Fibroblast of skin of left quadriceps (primary cell): ENCODE measurements at places on chromosomes 1 and 21.
A peak's percentile ranks its signal among the peaks of the same experiment; 100 is the strongest.

- DNase-seq, result no peak
These were observed 48.3 kb upstream of the TDRD10 start for GRCh38 chr1:154453574-154454352.

GRCh38 chr1:220483700-220484099, 44.2 kb upstream of the MARK1 start:
- DNase-seq, result no peak

GRCh38 chr1:10724052-10724494, 72.4 kb downstream of the CASZ1 start:
- no peak for DNase-seq

- no peak for DNase-seq
These were observed 29.9 kb upstream of the C1orf21 start for GRCh38 chr1:184356891-184357290.

- no peak for DNase-seq
These were observed 3.3 kb downstream of the WNT3A start for GRCh38 chr1:228009828-228010775.

GRCh38 chr1:36481091-36481490, 1.6 kb downstream of the CSF3R start:
- no peak for DNase-seq

DNA sequence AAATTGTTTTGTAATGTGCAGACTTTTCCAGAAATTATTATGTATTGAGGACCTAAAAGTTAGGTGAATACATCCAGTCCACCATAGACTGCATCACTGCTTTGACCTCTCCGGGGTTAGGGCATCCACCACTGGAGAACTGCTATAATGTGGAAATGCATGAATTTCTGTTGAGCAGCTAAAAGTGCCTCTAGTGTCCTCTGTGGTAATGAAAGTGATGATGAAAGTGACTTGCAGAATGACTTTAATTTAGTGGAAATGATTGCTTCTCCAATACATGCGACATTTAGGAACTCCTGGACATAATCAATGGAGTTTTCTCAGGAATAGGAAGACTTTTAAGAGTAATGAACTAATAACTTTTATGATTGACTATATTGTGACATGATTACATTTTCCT, 170.8 kb downstream of the LBR start:
- no peak for DNase-seq

DNA sequence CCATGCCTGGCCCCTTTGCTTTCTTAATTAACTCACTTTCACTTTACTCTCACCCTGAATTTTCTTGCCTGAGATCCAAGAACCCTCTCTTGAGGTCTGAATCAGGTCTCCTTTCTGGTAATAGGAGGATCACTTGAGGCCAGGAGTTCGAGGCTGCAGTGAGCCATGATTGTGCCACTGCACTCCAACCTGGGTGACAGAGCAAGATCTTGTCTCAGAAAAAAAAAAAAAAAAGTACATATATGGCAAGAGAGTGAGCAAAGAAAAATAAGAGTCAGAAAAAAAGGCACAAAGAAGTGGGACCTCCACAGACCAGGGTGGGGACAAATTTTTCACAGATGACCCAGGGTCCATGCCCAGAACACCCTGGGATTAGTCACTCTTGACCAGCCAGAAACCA, 34.1 kb upstream of the RD3 start:
- no peak for DNase-seq

- no peak for DNase-seq
These were observed 5.9 kb upstream of the ATP1A2 start for GRCh38 chr1:160109686-160110085.

GRCh38 chr1:23101101-23101827, 67.4 kb downstream of the LUZP1 start:
- DNase-seq, result no peak

DNA sequence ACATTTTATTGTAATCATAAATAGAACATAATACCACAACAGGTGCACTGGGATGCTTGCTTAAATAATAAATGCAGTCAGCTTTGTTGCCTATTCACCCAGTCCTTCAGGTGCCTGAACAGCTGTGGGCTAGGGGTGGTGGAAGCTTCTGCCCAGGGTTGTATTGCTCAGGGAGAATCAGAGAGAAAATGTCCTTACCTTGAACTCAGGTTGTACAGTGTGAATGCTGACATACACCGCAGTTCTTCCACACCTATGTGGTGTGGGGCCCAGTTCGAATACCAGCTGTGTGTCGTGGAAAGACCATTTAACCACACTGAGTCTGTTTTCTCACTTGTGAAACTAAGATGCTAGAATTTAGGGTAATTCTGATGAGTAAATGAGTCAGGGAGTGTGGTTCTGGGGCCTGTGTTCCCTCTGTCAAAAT, 115.7 kb upstream of the ATP1A1 start:
- no peak for DNase-seq

- no peak for DNase-seq
These were observed 1.7 kb upstream of the TFF3 start for GRCh38 chr21:42316891-42317290.

- DNase-seq, result no peak
These were observed 7.6 kb downstream of the PSMG1 start for GRCh38 chr21:39175665-39176064.

DNA sequence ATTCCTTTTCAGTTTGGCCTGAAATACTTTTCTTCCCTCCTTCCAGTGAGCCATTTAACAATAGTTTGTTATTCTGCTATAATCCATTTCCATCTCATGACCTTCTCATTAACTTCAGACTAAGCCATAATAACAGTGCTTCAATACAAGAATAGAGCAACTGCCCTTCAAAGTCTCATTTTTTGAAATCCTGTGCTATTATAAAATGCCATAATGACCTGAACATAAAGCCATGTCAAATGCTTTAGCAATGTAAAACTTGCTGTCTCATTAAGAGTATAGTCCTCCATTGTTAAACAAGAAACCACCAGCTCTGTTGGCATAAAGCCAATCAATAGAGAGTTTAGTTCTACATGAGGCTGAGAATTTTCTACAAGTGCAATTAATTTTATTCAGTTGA, 9.6 kb upstream of the PIGK start:
- no peak for DNase-seq

- no peak for DNase-seq
These were observed 193.2 kb upstream of the FOXD3 start for GRCh38 chr1:63129184-63129583.

- no peak for DNase-seq
These were observed 65.8 kb downstream of the CD34 start for GRCh38 chr1:207845109-207845508.

DNA sequence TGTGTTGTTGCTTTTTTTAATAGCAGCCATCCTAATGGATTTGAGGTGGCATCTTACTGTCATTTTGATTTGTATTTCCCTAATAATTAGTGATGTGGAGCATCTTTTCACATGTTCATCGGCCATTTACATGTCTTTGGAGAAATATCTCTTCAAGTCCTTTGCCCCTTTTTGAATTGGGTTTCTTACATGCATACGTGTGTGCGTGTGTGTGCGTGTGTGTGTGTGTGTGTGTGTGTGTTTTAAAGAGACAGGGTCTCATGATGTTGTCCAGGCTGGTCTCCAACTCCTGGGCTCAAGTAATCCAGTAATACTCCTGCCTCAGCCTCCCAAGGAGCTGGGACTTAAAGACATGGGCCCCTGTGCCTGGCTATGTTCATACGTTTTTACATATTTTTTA, 9.5 kb downstream of the PKNOX1 start:
- DNase-seq, result no peak

DNA sequence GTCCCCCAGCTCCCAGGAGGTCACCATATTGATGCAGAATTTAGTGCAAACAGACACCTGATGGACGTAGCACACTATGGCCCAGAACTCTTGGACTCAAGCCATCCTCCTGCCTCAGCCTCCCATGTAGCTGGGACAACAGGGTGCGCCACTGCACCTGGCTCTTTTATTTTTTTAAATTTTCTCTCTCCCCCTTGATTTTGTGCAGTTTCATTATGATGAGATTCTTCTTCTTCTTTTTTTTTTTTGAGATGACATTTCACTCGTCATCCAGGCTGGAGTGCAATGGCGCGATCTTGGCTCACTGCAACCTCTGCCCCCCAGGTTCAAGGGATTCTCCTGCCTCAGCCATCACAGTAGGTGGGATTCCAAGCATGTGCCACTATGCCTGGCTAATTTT, 63.8 kb downstream of the RPS6KA1 start:
- DNase-seq, result no peak

DNA sequence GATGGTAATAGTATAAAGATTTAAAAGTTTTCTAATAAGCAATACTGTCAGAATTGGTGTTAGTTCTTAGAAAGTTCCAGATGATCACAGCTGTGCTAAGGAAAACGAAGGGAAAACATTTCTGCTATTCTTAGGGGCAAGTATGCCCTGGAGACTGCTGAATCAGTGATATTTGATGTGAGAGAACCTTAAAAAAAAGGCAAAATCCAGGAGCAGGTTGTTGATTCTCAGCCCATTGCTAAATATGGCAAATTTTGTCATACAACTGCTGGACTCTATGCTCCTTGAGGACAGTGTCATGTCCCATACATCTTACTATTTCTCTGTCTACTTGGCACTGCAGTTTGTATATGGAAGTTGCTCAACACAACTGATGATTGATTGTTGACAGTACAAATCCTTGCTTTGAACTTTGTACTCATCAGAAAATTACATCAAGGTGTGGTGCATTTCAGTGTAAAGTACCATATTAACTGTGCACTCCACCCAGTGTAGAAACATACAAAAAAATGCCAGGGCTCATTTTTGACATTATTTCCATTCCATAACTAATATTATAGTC, 10.9 kb downstream of the CRCT1 start:
- no peak for DNase-seq

DNA sequence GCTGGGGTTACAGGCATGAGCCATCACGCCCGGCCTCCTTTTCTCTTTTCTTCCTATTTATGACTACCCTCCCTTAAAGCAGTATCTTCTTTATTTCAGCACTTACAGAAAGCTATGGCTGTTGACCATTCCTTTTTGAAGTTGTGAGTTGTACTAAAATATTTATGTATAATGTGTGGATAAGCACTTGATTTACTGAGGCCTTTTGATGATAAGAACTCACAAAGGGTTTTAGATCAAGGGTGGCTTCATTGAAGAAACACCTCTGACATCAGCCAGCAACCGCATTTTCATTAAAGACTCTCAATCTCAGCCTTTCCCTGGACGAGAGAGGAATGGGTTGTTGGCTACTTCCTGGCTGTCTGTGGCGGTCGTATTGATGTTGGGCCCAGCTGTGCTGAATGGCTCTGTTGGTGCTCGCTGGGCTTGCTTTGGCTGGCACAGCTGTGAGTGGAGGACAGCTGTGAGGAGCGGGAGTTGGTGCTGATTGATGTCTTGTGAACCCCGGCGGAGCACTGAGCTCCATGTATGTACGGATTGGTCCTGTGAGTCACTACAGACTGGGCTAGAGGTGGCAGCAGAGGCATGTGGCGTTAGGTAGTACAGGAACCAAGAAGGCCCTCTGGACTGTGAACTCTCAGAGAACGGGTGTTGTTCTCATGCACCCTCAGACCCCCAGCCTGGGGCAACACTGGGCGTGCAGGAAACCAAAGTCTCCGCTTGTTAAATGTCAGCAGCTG, 208.8 kb downstream of the KIF26B start:
- DNase-seq, result no peak

- DNase-seq, result peak; percentile 56
These were observed 14.5 kb upstream of the CPT2 start for GRCh38 chr1:53182111-53182593.

- no peak for DNase-seq
These were observed 27.9 kb downstream of the GNB1 start for GRCh38 chr1:1862905-1863547.
